Stimulated activated CD8-positive, alpha-beta memory T cell treated with anti-CD3 and anti-CD28 coated beads, Interleukin-4, amount 100 ng/mL, for 4 hours (primary cell): ENCODE measurements at places on chromosomes 1 and 21.

- no peak for DNase-seq
These were observed 84.2 kb downstream of the RGS7 start for GRCh38 chr1:241272828-241273227.

- DNase-seq: no peak
These were observed 17.1 kb upstream of the SPAG17 start for GRCh38 chr1:118202076-118202608.

- DNase-seq: no peak
These were observed 2.0 kb upstream of the RCC2 start for GRCh38 chr1:17441265-17441992.

DNA sequence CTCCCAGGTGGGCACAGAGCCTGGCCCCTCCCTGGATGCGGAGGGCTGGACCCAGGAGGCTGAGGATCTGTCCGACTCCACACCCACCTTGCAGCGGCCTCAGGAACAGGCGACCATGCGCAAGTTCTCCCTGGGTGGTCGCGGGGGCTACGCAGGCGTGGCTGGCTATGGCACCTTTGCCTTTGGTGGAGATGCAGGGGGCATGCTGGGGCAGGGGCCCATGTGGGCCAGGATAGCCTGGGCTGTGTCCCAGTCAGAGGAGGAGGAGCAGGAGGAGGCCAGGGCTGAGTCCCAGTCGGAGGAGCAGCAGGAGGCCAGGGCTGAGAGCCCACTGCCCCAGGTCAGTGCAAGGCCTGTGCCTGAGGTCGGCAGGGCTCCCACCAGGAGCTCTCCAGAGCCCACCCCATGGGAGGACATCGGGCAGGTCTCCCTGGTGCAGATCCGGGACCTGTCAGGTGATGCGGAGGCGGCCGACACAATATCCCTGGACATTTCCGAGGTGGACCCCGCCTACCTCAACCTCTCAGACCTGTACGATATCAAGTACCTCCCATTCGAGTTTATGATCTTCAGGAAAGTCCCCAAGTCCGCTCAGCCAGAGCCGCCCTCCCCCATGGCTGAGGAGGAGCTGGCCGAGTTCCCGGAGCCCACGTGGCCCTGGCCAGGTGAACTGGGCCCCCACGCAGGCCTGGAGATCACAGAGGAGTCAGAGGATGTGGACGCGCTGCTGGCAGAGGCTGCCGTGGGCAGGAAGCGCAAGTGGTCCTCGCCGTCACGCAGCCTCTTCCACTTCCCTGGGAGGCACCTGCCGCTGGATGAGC is 34.2 kb downstream of the TRIM11 start:
- DNase-seq: no peak

DNA sequence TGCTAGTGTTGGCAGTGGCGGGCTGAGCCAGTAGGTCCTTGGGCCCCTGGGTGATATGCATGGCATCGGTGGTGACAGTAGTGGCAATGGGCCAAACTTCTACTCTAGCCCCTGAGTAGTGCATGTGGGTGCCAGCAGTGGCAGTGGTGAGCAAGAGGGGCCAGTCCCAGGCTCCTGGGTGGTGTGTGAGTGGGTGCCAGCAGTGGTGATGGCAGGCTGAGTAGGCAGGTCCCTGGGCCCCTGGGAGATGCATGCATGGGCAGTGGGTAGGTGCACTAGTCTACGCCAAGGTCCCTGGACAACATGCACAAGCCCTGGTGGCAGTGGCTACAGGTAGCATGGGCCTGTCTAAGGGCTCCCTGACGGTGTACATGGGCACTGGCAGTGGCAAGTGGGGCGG is 24.6 kb upstream of the TTC22 start:
- no peak for DNase-seq

DNA sequence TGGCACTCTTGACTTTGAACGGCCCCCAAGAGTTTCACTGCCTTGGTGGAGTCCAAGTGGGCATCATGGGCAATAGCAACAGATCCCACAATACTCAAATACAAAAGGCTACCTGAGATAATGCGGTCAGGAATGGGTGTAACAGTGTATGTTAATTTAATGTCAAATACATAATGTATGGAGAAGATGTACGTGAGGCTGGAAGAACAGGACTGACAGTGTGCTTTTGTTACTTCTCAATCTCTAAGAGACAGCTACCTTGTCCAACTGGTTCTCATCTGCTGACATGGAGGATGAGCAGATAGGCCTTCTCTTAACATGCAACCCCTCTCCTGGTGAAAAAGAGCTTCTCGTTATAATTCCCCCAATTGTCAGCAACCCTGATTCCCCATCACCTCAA is 167.2 kb downstream of the APP start:
- DNase-seq: no peak

DNA sequence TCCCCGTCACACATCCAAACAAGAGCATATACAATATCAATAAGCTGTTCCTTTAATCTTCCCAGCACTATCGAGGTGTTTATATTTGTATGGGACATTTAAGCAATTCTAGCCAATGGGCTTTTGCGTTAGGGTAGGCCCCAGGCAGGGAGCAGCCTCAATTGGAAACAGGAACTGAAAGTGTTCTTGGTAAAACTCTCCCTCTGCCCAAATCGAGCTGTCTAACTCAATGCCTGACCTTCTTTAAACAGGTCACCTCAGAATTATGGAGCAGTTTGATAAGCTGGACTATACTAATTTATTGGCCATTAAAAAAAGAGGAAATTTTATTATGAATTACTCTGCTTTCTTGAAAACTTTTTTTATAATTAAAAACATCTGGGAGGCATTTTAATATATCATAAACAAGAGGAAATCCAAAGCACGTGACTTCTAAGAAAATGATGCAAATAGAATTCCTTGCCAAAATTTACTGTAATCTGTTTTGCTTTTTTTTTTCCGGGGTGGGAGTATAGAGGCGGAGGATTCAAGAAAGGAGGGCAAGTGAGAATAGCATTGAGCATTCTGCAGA is 498.1 kb downstream of the LMO4 start:
- no peak for DNase-seq

DNA sequence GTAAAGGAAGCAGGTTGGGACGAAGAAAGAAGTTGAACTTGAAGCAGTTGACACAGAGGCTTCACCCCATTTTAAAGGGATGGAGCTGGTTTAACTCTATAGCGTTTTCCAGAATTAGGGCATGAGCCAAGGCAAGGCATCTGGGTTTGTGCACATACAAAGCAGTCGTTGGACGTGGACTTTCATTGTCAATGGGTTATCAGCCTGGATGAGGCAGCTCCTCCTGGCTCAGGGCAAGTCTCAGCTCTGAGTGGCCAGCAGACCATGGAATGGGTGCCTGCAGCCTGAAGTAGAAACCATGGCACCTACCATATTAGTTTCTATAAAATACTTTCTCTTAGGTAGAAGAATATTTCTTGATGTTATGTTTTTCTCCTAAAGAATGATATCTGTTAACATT is 163.8 kb upstream of the KCNK2 start:
- DNase-seq: no peak
